ENCODE measurements at places on chromosomes 12 and 14. TPM values are rescaled to one million over a fixed set of nuclear protein-coding genes. Genes with fewer than 3 reads are reported as not detected.

Gene SRRM4
- 0.31 TPM for total RNA-seq

Gene ITGB7
- total RNA-seq, result 1.2 TPM

Gene OR6C4
- total RNA-seq, result not detected

DNA sequence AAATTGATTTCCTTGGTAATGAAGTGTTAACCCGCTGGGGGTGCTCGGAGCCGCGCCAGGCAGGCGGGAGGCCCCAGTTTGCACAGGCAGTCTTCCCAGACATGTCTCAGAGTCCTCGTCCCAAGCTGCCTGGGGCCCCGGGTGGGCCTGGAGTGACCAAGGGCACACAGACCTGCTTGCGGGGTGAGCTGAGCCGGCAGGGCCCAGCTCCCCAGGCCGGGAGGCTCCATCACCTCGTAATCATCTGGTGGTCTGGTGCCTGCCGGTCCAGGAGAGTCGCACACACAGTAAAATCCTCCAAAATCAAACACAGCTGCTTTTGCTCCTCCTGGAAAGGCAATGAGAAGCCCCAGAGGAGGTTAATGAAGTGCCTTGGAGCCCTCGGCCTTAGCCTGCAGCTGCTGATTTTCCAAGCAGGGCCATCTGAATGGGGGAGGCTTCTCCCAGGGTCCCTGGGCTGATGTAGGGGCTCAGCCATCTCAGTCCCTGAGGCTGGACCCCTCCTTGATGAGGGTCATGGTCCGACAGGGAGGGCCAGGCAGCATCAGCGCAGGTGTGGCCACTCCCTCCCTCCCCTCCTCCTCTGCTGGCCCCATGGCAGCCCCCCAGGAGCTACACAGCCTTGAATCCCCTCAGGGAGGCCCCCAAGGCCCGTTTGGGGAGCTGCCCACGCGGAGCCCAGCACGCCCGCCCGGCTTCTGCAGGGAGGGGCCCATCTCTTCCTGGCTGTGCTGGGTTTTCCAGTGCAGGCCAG, 39.4 kb upstream of the FBRSL1 start:
- peak; percentile 92 for DNase-seq

DNA sequence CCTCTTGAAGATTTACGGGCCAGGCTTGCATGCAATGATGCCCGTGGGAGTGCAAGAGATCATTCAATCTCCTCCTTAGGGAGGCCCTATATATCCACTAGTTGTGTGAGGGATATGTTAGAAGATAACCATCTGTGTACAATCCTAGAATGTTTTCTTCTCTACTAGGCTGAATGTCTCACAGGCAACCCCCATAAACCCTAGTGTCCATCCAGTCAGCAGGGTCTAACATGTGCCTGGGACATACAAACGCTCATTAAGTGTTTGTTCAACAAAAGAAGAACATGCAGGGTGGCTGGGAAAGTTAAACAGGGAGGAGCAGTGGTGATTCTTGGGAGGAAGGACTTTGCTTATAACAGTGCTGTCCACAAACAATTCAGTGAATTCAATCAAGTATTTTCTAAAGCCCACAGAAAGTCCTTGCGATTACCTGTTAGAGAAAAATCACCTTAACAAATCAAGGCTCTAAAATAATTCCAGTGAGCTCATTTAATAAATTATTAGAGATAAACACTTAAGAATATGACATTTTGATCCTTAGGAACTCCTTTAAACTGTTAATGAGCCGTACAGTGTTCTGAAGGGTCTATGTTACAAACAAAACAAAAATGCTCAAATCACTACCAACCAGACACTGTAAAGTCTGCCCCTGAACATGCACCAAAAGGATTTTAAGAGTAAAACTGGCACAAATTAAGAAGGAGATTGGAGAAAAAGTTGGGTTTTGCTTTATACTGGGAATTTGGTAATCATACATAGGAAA, 96.6 kb upstream of the FERMT2 start:
- no peak for DNase-seq

Data from tongue (tissue), 3 donors.